CD4-positive, alpha-beta T cell treated with Interleukin-15 for 4 hours (primary cell): ENCODE measurements at places on chromosomes 12 and 14.
A peak's percentile ranks its signal among the peaks of the same experiment; 100 is the strongest.

DNA sequence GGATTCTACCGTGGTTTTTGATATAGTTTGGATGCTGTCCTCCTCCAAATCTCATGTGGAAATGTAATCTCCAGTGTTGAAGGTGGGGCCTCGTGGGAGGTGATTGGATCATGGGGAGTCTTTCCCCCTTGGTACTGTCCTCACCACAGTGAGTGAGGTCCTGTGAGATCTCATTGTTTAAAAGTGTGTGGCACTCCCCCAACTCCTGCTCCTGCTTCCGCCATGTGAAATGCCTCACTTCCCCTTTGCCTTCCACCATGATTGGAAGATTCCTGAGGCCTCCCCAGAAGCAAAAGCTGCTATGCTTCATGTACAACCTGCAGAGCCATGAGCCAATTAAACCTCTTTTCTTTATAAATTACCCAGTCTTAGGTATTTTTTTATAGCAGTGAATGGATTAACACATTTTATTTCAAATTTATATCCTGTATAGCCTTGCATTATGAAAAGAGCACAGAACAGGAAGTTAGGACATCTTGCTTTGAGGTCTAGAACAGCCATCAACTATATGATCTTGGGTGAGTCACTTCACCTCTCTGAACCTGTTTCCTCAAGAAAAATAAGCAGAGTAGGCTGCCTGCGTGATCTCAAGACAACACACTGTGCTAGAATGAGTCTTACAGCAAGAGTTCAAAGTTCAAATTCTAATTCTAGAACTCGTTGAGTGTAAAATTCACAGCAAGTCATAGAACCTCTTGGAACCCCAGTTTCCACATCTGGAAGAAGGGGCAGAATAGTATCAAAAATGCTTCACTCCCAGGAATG, 160.9 kb upstream of the EEA1 start:
- DNase-seq: peak; percentile 6

- no peak for DNase-seq
These were observed 124.9 kb downstream of the DERA start for GRCh38 chr12:16036073-16036472.

- DNase-seq: peak; percentile 62
These were observed 806.0 kb downstream of the VRK1 start for GRCh38 chr14:97603201-97603600.

DNA sequence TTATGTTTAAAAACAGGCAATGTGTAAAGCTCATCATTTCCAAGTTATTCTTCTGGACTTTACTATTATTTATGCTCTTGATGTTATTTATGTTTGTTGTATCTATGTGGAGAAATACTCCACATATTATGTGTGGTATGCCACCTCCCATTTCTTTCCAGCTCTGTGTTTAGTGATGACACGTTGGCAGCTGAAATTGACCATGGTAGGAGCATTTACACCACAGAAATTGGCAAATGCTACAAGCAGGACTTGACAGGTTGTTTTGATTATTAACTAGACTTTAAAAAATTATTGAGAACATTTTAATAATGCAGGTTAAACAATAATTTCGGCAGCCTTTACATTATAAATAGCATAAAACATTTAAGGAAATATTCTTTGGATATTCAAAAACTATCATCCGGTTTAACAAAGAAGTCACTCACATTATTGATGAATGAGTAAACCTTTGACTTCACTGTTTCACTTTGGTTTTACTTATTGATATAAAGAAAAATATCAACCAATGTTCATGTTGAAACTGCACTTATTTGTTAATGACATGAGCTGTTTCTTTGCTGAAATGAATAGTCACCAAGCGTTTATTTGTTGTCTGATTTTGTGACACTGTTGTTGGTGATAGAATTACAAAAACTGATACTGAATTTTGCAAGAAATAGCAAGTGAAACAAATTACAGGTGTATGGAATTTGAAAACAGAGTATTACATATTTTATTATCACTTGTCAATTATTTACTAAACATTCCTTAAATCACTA, 76.8 kb downstream of the HMGA2 start:
- DNase-seq: no peak

GRCh38 chr12:85825746-85826145, 10.5 kb downstream of the RASSF9 start:
- no peak for DNase-seq

- DNase-seq: no peak
These were observed 18.7 kb upstream of the FBRSL1 start for GRCh38 chr12:132471011-132471857.

- DNase-seq: no peak
These were observed 586.6 kb upstream of the NOVA1 start for GRCh38 chr14:27184427-27184826.

DNA sequence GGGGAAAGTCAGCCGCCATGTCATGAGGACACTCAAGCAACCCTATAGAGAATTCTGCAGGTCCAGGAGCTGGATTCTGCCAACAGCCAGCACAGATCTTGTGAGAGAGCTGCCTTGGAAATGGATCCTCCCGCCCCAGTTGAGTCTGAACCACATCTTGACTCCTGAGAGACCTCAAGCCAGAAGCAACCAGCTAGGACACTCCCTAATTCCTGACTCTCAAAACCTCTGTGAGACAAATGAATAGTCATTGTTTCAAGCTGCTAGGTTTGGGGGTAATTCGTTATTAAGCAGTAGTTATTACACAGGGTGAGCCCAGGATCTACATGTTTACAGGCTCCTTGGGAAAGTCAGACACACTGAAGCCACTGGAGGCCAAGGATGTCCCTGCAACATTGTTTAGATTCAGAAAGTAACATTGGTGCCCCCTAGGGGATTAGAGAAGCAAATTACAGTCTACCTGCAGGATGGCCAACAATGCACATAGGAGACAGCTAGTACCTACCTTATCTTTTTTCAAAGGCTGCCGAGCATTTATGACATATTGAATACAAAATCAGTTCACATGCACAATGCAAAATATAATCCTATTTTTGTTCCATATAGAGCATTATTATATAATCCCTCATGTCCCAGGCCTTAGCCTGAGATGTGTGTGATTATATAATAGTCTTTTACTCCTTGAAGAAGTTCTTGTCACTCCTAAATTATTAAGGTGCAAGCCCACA, 57.9 kb upstream of the FICD start:
- peak; percentile 46 for DNase-seq

DNA sequence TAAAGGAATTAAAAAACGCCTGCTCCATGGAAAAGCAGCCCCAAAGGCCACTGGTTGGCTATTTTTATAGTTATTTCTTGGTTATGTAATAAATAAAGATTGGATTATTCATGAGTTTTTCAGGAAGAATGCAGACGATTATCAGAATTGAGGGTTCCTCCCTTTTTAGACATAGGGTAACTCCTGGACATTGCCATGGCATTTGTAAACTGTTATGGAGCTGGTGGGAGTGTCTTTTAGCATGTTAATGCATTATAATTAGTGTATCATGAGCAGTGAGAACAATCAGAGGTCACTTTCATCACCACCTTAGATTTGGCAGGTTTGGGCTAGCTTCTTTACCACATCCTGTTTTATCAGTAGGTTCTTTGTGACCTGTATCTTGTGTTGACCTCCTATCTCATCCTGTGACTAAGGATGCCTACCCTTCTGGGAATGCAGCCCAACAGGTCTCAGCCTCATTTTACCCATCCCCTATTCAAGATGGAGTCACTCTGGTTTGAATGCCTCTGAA, 728.7 kb downstream of the GALC start:
- no peak for DNase-seq

- no peak for DNase-seq
These were observed 25.4 kb downstream of the HSPB8 start for GRCh38 chr12:119204131-119204530.

DNA sequence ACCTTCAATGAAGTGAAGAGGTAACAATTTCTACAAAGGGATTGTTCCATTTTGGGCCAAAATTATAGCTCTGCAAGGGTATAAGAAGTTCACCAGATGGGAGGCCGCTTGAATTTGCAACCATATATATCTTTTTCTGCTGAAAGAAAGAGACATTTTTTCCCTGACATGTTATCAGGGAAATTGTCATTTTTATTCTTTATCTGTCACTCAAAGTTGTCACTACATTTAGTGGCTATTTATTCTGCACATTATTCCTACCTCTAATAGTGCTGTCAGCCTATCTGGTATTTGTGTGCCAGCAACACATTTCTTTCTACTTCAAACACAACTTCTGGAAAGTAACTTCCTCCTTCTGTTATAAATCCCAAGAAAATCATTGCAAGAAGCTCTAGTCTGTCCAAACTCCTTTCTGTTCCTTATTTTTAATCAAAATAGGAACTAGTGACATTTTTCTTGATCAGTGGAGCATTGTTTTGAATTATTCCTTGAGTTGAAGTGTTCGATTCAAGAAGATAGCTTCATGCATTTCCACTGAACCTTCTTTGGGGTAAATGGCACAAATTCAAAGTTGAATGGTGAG, 137.9 kb upstream of the ATP2B1 start:
- no peak for DNase-seq

GRCh38 chr14:67963960-67964812, 144.6 kb downstream of the RAD51B start:
- no peak for DNase-seq

DNA sequence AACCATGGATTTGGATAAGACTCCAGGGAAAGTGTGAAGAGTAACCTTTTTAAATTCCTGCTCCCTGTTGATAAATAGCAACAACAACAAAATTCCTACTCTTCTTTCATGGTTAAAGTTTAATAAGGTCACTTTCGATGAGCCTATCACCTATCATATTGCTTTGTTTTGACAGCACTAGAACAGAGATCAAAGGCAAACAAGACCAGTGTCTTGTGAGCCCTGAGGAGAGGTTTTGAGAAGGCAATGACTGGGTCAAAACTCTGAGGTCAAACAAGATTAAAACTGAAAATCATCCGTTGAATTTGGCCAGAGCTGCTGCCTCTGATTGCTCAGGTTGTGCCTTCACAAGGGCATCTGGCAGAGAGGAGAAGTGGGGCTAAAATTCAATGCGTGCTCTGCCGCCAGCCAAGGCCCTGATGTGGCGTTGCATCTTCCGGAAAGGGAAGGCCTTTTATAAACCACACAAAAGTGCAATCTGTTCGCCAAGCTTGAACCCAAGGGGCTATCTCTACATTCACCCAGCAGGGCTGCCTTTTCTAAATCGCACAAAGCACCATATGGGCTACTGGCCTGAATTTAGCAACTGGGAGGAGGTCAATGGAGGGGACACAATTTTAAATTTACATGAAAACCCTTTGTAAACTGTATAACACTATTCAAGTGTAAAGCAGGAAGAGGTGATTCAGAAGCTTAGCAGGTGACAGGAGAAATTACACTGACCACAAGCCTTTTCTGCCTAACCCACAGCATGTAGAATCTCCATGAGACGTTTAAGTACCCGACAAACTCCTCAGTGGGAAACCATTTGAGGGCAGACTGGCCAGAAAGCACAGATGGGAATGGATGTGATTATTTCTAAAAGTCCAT, 140.8 kb downstream of the DAD1 start:
- DNase-seq: no peak

- no peak for DNase-seq
These were observed 2.3 kb downstream of the MARS1 start for GRCh38 chr12:57490126-57490525.

GRCh38 chr12:115337693-115338543, 653.9 kb upstream of the TBX3 start:
- DNase-seq: no peak

DNA sequence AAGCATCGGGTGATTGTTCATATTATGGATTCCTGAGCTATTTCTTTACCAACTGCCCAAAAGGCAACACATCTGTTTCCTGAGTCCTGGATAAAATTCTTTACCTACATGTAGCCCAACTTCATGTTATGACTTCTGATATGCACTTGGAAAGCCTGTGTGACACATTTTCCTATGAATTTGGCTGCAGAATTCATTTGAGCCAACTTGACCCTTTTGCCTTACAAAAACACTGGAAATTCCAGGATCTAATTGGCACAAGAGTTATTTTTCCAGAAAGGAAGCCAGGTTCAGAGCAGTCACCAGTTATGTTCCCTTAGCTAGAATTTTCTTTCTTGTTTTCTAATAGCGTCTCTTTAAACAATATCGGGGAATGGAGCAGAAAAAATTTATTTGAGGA, 202.5 kb upstream of the LRIG3 start:
- no peak for DNase-seq

- no peak for DNase-seq
These were observed 51.7 kb downstream of the TSHR start for GRCh38 chr14:81007131-81007530.

DNA sequence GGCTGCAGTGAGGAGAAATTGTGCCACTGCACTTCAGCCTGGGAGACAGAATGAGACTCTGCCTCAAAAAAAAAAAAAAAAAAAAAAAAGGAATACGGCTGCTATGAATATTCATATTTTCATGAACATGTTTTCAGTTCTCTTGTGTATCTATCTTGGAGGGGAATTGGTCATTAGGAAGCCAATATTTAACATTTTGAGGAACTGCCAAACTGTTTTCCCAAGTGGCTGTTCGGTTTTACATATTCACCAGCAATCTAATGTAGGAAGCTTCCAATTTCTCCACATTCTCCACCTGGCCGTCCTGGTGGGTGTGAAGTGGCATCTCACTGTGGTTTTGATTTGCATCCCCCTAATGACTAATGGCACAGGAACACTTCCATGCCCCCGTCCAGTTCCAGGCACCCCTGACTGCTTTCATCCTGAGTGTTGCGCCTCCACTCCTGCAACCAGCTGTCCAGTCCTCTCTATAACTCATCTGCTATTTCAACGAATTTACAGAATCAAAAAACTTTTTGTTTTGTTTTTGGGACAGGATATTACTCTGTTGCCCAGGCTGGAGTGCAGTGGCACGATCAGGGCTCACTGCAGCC, 5.7 kb downstream of the STXBP6 start:
- DNase-seq: no peak
